CD8-positive, alpha-beta memory T cell (primary cell): ENCODE measurements at places on chromosomes 3 and 15.

DNA sequence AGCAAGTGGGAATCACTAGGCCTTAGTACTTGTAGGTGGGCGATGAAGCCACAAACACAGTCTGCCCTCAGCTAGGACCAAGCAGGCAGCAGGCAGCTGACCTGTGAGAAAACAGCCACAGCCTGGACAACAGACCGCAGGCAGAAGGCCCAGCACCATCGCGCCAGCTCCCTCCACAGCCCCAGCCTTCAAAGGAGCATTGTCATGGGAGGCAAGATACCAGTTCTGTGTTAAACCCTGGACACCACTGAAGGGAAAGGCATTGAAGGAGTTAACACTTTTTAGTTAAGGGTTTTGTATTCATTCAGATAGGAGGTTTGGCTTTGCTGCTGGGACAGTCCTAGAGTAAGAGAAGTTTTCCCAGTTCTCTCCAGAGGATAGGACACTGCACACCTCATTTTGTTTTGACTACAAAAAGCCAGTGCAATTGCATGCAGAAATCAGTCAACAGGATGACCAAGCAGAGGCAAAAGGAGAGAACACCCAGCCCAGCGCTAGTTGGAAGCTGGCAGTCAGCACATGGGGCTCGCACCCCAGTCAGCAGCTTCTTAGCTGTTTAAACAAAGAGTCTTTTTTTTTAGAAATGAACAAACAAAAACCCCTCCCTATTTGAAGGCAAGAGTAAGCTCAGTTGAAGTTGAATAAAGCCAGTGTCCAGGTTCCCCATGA, 286.1 kb upstream of the TPM1 start:
- DNase-seq, result no peak

DNA sequence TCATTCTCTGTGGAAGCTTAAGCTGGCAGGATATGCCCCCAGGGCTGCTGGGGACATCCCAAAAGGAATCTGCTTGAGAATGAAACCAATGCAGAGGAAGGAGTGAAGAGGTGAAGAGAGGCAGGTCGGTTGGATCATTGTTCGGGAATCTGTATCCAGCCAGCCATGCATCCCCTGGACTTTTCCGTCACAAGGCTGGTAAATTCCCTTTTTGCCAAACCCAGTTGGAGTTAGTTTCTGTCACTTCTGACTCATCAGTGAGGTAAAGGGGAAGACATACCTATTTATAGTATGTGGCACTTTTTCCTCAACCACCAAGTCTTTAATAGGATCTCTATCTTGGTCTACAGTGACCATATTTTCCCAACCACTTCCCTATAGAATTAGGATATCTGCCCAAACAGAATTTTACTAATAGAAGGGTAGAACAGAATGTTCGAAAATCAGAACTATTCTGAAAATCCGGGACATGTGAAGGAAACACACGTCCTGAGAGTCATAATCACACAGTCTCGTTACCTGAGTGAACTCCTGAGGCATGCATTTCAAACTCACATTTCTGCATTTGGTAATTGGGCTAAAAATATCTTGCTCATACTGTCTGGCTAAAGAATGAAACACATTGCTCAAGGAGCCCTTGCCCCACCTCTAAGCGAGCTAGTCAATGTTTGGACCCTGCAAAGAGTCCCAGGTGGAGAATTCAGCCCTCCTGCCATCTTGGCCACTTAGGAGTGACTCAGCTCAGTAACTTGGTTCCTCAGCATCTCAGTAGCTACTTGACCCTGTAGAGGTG, 289.7 kb upstream of the ADAMTS9 start:
- DNase-seq, result no peak

- DNase-seq, result no peak
Observed at GRCh38 chr3:130933801-130934345, 40.0 kb downstream of the ATP2C1 start.

DNA sequence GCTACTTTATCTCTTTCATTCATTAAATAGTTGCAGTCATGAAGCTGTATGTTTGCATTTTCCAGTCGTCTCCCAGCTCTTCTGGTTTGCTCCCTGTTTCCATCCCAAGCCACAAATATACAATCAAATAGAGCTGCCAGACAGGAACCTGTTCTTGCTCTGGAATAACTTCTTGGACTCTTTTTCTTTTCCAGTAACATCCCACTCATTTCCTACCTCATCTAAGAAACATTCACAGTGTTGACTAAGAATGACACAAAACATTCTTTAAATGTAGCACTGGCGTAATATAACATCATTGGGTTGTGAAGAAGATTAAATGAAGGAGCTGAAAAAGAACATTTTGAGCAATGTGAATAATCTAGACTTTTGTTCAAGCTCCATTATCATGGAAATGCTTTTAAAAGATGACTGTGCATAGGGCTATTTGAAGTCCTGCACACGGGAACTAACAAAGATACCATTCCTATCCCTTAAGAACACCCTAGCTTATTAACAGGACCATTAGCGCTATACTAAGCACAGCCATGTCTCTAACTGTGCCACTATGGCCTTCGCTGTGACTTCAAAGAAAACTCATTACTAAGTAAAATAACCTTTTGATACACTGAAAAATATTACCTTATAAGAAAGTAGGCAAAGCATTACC, 574.0 kb downstream of the NAALADL2 start:
- DNase-seq, result no peak

DNA sequence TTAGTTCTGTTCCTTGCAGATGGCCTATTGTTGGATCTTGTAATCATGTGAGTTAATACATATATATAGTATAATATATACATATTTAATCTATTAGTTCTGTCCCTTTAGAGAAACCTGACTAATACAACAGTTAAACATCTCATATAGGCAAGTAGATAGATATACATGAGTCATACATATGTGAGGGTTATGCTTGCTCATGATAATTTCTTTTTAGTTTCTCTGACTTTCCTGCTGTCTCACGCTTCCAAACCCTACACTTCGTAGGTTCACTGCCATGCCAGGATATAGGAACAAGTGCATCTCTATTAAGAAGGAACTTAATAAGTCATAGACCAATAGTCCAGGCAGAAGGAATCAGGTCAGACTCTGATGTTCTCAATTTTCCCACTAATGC, 16.8 kb upstream of the CLDN16 start:
- no peak for DNase-seq

DNA sequence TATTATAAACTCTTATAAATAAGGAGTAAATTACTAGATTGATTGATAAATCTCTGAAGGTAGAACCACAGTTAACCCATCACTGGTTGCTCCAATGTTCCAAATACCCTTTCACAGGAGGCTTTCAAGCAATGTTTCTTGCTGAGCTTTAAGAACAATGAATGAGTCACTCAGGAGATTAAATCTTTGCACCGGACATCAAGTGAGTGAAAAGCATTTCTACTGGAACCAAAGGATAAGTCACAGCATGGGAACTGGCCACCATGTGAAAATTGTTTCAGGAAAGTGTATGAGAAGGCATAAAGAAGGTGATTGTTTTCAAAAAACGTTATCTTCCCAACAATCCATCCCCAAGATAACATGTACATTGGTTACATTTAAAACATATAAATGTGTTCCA, 90.6 kb downstream of the CNTN3 start:
- DNase-seq, result no peak

GRCh38 chr15:41105348-41106334, 10.4 kb downstream of the INO80 start:
- no peak for DNase-seq

- DNase-seq, result no peak
Observed at GRCh38 chr15:58562135-58562534, 130.3 kb downstream of the LIPC start.

DNA sequence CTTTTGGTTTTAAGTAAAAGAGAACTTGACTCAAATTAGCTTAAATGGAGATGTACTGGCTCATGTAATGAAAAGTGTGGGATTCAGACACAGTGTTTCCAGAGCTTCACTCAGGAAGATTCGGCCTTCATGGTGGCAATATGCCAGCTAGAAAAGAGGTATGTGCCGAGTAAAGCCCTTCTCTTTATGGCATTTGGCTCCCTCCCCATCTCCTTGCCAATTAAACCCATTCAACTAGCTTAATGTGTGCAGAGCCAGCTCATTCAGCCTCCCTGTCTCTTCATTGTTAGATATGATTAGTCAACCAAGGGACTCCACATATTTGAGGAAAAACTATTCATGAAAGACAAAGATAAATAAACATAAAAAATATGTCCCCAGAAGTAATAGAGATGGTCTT, 15.0 kb upstream of the TRANK1 start:
- no peak for DNase-seq
